ENCODE measurements at places on chromosomes 2 and 18.

GRCh38 chr2:236813766-236814165 lies 244.1 kb downstream of the ACKR3 start:
- no peak for DNase-seq

DNA sequence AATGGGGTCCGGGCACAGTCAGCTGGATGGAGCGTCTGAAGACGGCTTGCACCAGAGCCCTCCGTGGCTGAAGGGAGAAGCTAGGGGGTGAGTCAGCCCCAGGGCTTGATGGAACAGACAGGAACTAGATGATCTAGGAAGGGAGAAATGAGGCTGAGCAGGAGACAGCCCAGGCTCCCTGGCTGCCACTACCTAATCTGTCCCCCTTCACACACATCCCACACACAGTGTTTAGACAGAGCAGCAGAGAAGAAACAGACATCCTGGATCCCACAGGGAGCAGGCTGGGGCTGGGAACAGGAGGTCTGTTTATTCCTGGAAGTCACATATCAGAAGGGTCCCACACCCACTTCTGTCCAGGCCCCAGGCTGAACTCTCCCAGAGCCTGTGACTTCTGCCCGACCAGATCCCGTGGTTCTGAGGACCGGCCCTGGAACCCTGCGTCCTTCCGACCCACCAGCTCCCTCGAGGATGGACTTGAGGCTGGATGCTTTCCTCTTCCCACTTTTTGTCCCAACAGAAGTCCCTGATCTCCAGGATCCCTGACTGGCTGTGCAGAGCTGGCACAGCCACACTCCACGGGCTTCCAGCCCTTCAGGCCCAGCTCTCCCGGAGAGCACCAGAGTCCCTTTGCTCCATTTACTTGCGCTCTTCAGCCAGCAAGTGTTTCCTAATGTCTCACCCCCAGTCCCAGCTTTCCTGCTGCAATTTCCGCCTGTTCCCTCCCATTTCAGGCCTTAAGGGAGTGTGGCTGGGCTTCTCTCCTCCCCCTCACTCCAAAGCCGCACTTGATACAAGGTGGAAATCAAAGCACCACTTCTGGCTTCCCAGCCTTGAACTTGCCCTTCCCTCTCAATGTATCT lies 1.5 kb upstream of the GPBAR1 start:
- no peak for DNase-seq

DNA sequence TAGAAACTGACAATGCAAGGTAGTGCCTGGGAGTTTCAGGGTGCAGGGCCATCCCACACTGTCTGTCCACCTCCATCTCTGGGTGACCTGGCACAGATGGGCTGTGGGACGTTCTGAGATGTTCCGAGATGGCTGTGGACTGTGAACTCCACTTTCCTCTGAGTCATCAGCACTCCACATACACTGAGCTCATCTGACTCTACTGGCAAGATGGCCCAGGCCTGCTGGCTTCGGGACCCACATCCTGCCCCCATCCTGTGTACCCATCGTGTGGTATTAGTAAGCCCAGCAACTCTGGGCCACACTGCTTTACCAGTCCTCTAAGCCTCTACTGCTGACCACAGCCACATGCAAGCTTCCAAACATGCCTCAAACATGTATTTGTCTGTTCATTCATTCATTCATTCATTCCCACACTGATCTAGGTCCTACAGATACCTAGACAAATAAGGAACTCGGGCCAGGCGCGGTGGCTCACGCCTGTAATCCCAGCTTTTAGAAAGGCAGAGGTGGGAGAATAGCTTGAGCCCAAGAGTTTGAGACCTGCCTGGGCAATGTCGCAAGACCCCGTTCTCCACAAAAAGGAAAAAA lies 124.8 kb upstream of the CXCR4 start:
- DNase-seq, result no peak

DNA sequence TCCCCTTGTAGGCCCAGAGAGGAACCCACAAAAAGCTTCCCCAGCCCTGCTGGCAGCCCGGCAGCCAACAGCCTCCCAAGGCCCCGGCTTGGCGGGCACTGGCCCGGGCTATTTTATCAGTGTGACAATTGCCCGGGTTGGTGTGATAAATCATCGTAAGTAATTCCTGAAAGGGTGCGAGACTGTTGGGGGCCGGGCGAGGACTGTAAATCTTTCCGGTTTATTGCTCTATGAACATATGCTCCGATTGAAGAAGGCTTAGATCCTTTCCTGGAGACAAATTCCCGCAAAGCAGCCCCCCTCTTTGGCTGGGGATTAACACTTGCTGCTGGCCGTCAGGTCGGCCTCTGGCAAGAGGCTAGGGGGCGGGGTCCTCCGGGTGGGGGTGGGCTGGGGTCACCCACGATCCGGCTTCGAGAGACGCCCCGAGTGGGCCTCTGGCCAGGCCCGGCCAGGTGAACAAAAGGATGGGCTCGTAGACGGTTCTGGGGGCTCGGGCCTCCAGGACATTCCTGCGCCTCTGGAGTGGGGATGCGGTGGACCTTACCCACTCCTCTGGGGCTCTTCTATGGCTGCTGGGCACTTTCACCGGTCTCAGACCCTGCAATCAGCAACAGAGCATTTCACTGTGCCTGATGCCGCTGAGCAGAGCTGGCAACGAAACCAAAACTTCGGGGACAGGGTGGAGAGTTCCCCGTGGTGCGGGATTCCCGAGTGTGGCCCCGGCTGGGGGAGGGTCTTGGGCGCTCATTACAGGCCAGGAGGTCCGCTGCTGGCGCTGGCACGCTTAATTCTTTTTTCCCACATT lies 2.0 kb downstream of the HOXD3 start:
- DNase-seq, result no peak

- no peak for DNase-seq
These were observed 71.0 kb upstream of the ITM2C start for GRCh38 chr2:230793572-230794359.

DNA sequence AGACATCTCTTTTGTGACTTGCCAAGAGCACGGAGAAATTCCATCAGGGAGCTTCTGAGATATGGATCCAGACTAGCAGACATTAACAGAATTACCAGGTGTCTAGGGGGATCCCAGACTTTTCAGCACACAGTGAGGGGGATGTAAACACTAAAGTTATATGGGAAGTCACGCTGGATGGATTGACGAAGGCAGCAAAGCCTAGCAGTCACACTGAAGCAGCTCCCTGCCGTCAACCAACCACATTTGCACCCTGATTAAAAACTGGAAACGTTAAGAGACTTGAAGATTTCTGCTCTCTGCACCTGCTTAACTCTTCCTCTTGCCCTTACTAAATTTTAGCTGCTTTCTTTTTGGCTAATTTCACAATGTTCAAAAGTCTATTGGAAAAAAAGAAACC lies 62.5 kb upstream of the BCL2L11 start:
- no peak for DNase-seq

GRCh38 chr2:217246108-217246507 lies 386.2 kb upstream of the TNP1 start:
- no peak for DNase-seq

DNA sequence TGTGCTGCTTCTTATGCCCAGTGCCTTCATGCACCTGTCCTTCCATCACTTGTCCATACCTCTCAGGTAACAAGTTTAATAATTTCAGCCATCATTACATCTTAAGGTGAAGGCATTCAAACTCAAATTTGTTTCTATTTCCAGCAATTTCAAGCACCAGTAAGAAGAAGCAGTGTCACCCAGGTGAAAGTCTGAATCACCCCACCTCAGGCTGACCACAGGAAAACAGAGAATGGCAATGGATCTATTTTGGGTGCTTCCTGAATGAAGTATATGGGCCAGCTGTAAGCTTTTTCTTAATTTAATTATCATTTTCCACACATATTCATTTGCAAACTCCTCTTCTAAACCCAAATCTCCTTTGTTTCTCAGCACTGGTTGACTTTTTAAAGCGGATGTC lies 372.7 kb upstream of the SOX11 start:
- no peak for DNase-seq

DNA sequence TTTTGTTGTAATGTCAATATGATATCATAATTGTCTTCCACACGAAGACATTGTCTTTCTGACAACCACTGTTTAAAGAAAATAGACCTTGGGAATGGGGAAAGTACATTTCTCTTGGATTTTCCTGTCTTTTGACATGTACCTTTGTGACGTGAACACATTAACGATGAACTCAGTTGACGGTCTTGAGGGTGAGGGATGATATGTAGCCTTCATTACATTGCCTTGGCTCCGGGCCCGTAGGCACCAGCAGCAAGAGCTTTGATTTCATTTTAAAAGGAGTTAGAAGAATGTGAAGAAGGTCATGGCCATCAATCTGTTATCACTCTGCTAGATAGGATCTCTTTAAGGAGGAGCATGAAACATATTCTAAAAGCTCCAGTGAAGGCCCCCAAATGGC lies 80.9 kb downstream of the LYPD6B start:
- no peak for DNase-seq

DNA sequence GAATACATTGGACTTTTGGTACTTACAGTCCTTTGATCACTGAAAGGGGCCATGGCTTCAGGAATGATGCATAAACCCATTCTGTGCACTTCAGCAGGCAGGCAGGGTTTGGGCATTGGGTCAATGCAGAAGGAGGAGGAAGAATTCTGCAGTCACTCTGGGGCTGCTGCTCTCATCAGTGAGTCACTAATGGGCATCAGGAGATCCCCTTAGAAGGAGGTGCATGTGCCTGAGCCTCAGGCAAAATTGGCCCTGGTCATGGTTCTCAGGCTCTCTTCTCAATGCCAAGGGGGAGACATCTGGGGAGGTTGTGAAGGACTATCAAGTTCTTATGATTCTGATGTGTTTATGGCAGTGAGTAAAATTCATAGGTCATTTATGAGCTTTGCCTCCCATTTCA lies 52.0 kb upstream of the TNP1 start:
- DNase-seq, result no peak

DNA sequence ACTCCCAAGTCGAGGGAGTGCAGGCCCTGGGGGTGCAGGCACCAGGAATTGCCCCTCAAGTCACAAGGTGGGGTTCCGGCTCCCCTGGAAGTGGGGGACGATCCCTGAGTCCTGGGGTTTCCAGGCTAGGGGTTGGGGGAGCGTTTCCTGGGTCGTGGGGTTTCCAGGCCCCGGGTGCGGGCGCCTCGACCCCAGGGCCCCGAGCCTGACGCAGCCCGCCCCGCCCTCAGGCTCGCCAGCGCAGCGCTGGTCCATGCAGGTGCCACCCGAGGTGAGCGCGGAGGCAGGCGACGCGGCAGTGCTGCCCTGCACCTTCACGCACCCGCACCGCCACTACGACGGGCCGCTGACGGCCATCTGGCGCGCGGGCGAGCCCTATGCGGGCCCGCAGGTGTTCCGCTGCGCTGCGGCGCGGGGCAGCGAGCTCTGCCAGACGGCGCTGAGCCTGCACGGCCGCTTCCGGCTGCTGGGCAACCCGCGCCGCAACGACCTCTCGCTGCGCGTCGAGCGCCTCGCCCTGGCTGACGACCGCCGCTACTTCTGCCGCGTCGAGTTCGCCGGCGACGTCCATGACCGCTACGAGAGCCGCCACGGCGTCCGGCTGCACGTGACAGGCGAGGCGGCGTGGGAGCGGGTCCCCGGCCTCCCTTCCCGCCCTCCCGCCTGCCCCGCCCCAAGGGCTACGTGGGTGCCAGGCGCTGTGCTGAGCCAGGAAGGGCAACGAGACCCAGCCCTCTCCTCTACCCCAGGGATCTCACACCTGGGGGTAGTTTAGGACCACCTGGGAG lies 12.0 kb downstream of the SIGLEC15 start:
- peak; percentile 41 for DNase-seq

- DNase-seq, result no peak
These were observed 26.2 kb downstream of the UNC50 start for GRCh38 chr2:98634406-98635092.

GRCh38 chr2:162480067-162480466 lies 136.1 kb downstream of the GCA start:
- no peak for DNase-seq

DNA sequence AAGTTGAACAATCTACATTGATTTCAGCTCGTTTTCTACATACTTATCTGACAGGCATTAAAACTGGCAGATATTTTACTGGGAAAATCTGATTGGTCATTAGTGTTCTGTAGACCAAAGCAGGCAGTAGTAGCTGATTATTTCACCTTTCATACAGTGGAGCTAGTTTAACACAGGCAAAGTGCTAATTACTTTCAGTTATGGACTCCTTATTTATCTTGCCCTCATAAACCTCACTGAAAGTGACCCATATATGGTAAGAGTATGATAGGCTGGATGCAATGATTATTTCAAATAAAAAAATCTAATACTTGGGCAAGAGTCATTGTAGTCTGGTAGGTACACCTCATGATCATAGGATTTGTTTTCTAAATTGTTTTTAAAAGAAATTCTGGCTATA lies 129.7 kb downstream of the MYO1B start:
- no peak for DNase-seq

- DNase-seq, result no peak
These were observed 1269.9 kb upstream of the GYPC start for GRCh38 chr2:125386074-125386473.

GRCh38 chr18:71212222-71212621 lies 923.4 kb downstream of the SOCS6 start:
- DNase-seq, result no peak

- no peak for DNase-seq
These were observed 157.9 kb downstream of the ASB1 start for GRCh38 chr2:238584617-238585016.

DNA sequence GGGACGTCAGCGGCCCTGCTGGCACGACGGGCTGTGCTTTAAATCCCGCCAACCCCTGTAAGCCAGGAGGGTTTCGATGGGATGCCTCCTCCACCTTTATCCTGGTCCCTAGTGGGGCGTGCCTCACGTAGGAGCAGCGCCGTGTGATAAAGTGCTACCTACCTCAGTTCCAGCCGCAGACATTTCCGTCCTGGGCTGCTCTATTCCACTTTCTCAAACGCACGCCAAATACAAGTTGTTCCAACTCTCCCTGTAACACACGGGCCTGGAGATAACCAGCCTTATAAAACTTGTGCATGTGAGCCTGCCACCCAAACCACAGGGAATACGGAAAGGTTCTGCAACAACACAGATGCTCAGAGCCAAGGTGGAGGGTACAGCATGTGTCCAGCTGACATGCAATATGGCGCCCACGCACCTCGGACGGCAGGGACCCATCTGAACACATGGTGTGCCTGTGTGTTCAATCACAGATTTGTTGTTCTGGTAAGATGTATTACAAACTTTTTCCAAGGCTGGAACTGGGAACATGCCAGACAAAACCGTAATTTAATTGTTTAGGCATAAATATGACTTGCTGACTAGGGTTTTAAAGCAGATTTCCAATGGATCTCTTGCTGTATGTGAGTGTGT lies 47.7 kb downstream of the ZNF516 start:
- no peak for DNase-seq
